ENCODE measurements at places on chromosomes 7 and 10.

GRCh38 chr7:14666304-14666703 lies 236.2 kb downstream of the DGKB start:
- no peak for DNase-seq

GRCh38 chr7:130228840-130229502 lies 21.3 kb downstream of the SSMEM1 start:
- DNase-seq, result no peak

DNA sequence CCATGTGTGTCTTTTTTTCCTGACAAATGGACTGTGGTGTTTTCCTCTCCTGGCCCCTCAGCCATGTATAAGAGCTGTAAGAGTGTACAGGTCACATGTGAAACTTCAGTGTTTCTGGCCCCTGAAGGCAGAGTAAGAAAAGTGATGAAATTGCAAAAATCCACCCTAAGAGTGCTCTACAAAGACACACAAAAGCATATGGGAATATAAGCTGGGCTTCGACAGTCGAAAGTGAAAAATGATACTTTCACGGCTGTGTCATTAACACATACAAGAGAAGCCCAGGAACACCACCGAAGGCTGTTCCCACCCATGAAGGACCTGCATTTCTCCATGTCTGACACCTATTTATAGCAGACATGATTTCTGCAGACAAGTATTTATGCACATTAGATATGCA lies 192.2 kb downstream of the PARD3 start:
- DNase-seq, result no peak

GRCh38 chr10:35236739-35237138 lies 99.6 kb upstream of the CCNY start:
- DNase-seq, result no peak

DNA sequence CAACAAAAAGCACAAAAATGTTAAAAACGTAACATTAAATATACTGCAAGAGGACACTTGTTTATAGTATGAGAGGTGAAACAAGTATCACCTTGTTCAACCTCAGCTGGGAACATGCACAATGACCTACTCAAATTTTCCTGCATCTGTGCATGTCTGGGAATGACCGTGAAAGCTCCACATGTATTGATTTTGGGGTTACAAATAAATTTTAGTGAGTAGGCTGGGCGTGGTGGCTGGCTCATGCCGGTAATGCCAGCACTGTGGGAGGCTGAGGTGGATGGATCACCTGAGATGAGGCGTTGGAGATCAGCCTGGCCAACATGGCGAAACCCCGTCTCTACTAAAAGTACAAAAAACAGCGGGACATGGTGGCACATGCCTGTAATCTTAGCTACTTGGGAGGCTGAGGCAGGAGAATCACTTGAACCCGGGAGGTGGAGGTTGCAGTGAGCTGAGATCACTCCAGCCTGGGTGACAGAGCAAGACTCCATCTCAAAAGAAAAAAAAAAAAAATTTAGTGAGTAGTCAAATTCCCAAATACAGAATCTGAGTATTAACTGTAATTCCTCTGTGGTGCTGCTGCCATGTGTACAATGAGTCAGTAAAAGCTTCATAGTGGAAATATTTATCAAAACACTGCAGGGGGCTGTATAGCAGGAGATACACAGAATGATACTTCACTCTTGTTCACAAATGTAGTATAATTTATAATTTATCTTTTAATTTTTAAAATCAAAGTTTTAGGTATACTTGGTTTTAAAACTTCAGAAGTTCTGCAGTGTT lies 41.1 kb downstream of the SUGCT start:
- no peak for DNase-seq

GRCh38 chr7:124033095-124033806 lies 384 bp upstream of the TMEM229A start:
- no peak for DNase-seq

- DNase-seq, result no peak
Measured at GRCh38 chr10:86953747-86954680, 3.4 kb downstream of the MMRN2 start.

- no peak for DNase-seq
Measured at GRCh38 chr10:12846718-12847117, 154.8 kb downstream of the CCDC3 start.
